ENCODE measurements at places on chromosomes 12 and 14.

GRCh38 chr14:61562321-61563161 lies 132.8 kb upstream of the HIF1A start:
- DNase-seq = no peak

GRCh38 chr12:113664224-113664681 lies 192.6 kb upstream of the LHX5 start:
- DNase-seq = no peak

- DNase-seq = no peak
These were observed 222.9 kb upstream of the SLC16A7 start for GRCh38 chr12:59372956-59373355.

DNA sequence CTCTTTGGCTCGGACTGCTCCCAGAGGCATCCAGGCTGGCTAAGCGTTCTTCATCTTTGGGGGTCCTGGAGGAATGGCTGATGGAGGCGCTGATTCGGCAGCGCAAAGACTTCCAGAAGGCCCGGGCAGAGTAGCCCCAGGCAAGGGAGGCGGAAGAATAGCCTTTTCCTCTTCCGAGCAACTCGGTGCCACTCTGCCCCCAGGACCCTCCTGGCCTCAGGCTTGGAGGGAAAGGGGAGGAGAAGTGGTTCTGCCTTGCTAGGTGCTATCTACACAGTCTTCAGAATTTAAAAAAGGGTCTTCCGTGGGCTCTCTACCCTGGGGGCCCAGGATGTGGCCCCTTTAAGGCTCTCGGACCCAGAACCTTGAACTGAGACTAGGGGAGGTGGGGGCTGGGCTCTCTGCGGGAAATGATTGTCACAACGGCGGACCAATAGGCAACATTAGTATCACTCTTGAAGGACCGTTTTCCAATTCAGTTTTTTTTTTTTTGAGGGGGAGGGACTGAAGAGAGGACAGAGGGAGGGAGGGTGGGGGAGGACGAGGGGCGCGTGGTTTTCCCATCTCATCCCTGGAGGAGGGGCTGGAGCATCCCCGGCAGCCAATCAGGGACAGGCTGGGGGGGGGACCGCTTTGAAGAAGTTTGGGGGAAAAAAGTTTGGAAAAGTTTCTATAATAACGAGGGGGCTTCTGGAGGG lies at the start of gene NFATC4:
Gene NFATC4, plus strand, starts transcription at position 671 of the 698 bp plus-strand sequence. CDS start 157 bp downstream, outside the sequence.
- peak; percentile 78 for DNase-seq

GRCh38 chr12:26659930-26660329 lies 173.1 kb downstream of the ITPR2 start:
- no peak for DNase-seq

GRCh38 chr12:74626397-74626796 lies 88.8 kb downstream of the ATXN7L3B start:
- no peak for DNase-seq

All from NCI-H1417 treated with DMSO at 0.1 percent for 48 hours (cell line).